Substantia nigra (tissue), 51 donors: ENCODE measurements at places on chromosomes 5 and 9.

GRCh38 chr5:87674235-87674634 is 261.5 kb upstream of the CCNH start:
- no peak for DNase-seq

DNA sequence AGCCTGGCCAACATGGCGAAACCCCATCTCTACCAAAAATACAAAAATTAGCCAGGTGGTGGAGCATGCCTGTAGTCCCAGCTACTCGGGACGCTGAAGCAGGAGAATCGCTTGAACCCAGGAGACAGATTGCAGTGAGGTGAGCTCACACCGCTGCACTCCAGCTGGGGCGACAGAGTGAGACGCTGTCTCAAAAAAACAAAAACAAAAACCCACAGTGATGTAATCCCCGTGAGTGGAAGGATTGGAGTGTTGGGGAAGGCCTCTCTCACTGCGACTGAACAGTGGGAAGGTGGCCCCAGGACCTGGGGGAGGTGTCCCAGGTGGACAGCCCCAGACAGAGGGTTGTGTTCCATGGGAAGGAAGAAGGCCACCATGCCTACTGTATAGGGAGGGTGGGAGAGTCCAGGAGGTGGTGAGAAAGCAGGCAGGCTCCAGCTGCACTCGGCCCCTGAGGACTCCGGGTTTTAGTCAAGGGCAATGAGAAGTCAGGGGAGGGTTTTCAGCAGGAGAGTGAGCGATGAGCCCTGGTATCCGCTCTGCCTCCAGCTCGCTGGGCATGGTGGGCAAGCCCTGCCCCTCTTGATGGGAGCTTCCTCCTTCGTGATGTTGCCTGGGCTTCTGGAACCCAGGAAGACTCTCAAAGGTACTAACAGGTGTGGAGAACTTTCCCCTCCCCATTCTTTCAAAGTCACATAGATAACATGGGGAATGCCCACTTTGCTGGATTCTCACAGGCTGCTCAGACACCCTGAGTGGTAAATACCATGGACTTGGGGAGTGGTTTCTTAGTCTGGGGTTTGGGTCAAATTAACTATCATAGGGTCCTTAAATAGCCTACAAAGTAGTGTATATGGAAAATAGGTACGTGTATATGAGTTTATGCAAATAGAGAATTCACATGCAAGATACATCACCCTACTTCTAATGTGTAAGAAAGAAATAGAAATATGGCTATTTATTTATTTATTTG is 74.7 kb downstream of the PPARGC1B start:
- no peak for DNase-seq

DNA sequence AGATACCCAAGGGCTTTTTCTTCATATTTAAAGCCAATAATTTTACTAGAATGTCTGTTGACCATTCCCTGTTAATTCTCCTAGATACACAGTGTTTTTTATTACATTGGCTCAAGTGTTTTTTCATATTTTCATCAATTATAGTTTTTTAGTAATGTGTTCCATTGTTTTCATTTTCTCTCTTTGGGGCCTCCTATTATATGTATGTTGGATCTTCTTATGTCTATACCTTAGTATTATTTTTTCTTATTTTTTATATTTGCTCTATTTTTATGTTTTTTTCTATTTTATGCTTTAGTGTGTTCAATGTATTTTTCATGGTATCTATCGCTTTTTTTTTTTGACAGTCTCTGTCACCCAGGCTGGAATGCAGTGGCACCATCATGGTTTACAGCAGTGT is 7.5 kb downstream of the KIAA1958 start:
- DNase-seq: no peak

- no peak for DNase-seq
These were observed 237.4 kb downstream of the NR2F1-AS1 start for GRCh38 chr5:93343570-93343969.

DNA sequence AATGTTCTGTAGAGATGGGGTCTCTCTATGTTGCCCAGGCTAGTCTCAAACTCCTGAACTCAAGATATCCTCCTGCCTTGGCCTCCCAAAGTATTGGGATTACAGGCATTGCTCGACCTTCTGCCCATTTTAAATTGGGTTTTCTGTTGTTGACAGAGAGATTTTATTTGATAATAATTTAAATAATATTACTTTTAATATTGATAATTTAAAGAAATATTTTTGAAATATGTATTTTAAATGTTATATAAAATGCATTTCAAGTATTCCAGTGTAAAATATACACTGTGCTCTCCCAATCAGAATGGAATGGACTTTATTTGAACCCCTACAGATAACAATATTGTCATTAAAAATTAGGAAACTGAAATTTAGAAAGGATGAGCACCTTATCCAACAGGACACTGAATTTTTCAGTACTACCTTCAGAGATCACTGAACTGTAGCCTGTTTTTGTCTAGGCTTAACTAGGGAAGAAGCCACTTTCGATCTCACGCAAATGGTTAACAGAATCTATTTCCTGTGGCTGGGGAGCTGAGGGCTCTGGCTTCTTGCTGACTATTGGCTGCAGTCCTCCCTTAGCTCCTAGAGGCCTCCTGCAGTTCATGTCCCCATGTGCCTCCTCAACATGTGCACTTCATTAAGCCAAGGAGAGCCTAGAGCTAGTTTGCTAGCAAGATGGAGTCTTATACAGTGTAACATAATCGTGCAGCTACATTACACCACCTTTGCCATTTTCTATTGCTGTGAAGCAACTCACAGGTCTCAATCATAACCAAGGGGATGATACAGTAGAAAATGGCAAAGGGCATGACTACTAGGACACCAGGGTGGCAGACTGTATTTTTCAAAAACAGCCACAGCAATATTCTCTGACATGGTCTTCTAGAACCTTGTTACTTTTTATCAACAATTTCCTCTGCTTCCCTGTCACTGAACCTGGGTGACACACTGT is 150.0 kb downstream of the CDC42SE2 start:
- DNase-seq: no peak

DNA sequence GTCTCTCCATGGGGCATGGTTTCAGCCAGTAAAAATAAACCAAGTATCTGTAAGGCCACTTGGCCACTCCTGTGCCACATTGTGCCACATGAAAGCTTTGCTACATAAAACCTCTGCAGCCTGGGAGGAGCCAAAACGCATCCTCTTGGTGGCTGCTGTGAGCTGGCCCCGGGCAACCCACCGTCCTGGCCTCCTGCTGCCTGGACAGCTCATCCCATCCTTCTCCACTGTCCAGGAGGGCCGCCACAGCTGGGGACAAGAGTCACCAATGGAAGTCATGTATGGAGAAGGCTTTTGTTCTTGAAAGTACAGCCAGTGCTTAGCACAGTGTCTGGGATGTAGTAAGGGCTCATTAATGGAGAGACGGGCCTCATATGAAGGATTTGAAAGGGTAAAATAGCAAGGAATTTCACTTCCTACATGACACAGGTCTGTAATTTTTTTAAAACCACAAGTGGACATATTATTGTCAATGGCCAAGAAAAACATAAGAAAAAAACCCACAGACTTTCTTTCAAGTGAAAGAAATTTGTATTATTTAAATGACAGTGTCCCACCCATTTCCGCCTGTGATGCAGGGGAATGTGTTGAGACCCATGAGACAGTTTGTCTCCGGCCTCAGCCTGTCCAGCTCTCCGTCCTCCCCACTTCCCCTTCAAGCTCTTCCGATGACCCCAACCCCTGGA is 6.6 kb downstream of the PTGES start:
- DNase-seq: no peak

GRCh38 chr9:117656002-117656401 is 48.2 kb upstream of the TLR4 start:
- DNase-seq: no peak

DNA sequence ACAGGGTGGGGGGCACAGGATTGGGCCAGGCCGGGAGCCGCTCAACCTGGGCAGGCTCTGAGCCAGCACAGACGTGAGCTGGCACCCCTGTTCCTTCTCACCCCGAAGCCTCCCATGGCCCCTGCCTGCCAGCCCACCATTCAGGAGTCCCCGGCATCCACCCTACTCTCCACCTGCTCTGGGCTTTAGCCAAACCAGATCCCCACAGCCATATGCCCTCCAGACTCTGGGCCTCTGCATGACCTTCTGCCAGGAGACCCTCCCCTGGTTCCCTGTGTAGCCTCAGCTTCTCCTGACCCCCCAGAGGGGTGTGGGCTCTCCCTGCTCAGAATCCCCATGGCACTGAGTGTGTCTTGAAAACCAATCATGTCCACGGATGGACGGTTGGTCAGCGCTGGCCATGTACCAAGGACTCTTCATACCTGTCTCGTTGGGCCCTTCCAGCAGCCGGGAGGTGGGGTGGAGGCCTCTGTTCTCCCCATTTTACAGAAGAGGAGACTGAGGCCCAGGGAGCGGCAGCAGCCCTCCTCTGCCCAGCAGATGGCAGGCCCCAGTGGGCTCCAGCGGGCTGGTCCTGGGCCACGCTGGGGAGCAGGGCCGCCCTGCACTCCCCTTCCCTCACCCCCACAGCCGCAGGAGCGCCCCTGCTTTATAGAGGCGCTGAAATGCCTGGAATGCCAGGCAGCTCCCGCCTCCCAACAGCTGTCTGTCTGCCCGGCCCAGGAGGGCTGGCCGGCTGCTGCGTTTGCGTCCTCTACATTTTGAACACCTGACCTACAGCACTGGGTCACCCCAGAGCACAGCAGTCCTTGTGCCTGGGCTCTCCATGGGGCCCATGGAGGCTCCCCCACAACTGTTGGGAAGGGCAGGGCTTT is 3.5 kb upstream of the MYMK start:
- DNase-seq: no peak

- no peak for DNase-seq
These were observed 163.5 kb upstream of the IRX1 start for GRCh38 chr5:3432135-3432534.

- no peak for DNase-seq
These were observed 21.7 kb upstream of the CYSTM1 start for GRCh38 chr5:140153255-140153654.

- peak; percentile 35 for DNase-seq
These were observed at the start of gene SVEP1 for GRCh38 chr9:110579034-110579861. Gene SVEP1, minus strand, starts transcription at chr9:110579741. Its CDS starts 198 bp downstream, at chr9:110579543.

- no peak for DNase-seq
These were observed 89.0 kb downstream of the ARSB start for GRCh38 chr5:78896132-78896531.

DNA sequence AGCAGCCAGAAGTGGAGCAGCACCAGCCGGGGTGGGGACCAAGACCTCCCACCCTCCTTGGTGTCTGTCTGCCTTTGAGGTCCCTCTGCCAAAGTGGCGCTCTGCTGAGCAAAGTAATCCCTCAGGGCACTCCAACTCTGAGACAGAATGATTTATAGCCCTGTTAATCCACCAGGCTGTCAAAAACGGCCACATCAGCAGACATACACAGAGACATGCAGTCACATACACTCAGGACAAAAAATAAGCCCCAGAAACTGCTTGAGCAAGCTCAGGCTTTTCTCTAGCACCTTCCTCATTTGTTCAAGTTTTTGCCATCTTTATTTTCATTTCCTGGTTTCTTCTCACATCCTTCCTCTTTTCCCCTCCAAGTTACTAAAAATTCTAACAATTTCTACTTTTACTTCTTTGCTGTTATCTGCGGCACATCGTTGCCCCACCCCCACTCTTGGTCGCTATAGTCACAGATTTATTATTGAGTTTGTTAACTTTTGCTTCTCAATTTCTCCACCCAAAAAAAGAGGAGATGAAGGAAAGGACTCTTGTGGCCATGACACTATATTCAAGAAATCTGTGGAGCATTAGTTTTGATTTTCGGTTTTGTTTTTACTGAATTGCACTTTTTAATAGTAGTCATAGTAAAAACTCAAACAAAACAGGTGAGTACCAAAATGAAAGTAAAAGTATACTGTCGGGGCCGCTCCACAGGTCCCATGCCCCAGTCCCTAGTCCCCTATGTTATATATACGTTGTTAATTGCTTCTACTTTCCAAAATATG is 17.4 kb upstream of the ADRB2 start:
- DNase-seq: no peak

GRCh38 chr5:138716456-138716924 is 36.7 kb upstream of the CTNNA1 start:
- DNase-seq: no peak

- DNase-seq: no peak
These were observed 50.9 kb upstream of the AFAP1L1 start for GRCh38 chr5:149220750-149221149.

DNA sequence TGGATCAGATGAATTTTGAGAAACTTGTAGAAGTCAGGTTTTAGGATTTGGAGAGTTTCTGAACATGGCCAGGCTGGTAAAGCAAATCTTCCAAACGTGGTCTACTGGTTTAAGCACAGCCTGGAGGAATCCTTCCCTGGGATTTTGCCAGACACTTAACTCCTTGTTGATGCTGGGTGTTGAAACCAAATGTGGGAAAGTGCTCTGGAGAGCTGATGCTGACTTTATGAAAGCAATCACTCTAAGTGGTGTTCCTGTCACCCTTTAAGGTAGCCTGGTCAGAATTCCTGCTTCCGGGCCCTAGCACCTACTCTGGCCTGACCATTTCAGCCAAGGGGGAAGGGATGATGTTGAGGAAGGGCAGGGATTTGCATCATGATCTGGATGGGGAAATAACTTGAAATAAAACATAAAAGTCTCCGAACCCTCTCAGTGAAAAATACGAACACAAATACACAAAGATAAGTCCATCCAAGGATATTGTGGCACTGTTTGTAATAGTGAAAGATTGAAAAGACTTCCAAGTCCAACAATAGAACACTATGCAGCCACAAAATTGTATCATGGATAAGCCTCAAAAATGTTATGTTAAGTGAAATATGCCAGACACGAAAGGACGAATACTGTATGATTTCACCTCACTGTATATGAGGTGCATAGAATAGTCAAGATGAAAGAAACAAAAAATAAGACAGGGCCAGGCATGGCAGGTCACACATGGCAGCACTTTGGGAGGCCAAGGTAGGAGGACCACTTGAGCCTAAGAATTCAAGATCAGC is 57.7 kb downstream of the PDE6A start:
- no peak for DNase-seq

DNA sequence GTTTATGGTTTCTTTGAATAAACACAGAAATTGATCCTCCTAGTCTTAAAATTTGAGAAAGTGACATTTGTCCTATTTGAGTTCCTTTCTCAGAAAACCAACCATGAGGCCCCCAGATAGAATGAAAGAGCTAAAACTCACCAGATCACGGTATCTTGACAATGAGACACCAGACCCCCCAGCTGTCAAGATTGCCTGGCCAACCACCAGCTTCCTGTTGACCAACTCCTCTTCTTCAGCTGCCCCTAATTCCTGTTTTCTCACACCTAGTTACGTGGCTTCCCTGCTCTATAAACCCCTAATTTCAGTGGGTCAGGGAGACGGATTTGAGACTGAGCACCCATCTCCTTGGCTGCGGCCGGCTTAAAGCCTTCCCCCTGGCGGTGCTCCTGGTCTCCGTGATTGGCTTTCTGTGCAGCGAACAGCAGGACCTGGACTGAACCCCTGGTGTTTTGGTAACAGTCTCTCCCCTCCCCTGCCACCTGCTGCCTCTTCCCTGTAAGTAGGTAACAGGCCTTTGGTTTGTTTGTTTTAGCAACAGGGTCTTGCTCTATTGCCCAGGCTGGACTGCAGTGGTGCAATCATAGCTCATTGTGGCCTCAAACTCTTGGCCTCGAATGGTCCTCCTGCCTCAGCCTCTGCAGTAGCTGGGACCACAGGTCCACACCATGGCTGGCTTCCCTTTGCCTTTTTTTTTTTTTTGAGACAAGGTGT is 4.8 kb upstream of the ENTPD2 start:
- DNase-seq: no peak

- DNase-seq: no peak
These were observed 3.5 kb downstream of the FBXW11 start for GRCh38 chr5:172002840-172003512.
